NCI-H748 treated with DMSO at 0.1 percent for 48 hours (cell line): ENCODE measurements at places on chromosomes 1 and 21.

- DNase-seq, result no peak
Measured at GRCh38 chr1:89737985-89738510, 82.8 kb upstream of the LRRC8D start.

DNA sequence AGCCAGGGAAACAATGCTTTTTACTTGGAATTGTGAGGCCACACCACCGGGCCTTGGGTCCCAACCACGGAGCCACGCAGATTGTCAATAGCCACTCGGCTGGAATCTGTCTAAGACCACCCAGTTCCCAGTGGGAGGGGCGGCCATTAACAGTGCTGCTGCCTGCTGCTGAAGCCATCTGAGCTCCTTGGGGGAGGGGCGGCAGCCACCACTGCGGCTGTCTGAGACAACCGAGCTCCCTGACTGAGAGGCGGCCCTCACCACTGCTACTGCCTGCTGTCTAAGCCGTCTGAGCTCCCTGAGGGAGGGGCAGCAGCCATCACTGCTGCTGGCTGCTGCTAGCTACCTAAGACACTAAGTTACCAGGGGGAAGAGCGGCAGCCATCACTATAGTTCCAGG lies 64.3 kb downstream of the DMRTA2 start:
- no peak for DNase-seq

DNA sequence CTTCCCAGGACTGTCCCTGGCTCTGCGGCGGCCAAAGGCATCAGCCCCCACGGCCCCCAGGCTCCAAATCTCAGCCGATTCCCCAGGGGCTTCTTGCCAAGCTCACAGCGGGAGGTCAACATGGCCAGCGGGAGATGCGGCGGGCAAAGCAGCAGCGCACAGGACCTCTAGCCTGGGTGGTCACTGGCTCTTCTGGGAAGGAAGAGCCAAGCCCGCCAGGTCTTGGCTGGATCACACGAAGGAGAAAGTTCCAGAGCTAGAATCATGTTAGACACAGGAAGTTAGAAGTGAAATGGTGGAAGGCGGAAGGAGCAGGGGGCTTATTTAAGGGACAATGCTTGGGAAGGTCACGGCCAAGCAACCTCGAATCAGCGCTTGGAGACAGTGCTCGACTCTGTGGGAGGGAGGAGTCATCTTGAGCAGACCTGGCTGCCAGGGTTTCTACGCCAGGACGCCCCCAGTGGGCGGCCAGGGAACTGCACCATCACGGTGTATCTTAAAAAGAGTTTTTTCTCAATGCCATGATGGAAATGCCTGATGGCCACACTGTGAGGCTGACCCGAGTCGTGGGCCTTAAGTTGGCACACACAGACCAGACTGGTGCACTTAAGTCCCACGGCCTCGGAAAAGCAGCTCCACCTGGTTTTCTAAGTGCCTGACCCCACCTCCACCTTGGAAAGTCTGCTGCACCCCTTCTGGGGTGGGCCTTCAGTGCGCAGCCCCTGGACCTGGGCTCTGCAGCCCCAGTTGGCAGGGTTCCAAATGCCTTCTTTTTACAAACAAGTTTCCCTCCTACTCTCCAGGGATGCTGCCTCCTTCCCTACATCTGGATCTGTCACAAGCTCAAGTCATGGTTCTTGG lies 29.3 kb downstream of the SLC66A1 start:
- no peak for DNase-seq

GRCh38 chr1:19340387-19340937 lies 28.3 kb downstream of the SLC66A1 start:
- DNase-seq, result no peak

- no peak for DNase-seq
Measured at GRCh38 chr1:116726872-116727820, 27.1 kb upstream of the CD2 start.

DNA sequence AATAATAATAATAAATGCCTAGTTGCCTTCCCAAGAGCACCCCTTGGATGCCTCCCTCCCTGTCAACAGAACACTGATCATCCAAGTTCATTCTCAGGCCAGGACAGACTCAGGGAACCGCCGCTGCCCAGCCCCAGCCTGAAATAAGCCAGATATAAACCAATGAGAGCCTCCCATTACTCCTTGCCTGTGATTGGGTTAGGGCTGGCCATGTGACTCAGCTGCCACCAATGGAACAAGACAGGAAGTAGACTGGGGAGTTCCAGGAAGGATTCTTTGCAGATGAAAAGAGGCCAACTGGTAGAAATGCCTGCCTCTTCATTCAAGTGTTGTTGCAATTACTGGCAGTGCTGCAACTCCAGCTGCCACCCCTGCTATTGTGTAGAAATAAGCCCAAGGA lies 146.4 kb upstream of the TIAM1 start:
- no peak for DNase-seq

- DNase-seq, result no peak
Measured at GRCh38 chr21:20641241-20641640, 357.0 kb upstream of the NCAM2 start.

DNA sequence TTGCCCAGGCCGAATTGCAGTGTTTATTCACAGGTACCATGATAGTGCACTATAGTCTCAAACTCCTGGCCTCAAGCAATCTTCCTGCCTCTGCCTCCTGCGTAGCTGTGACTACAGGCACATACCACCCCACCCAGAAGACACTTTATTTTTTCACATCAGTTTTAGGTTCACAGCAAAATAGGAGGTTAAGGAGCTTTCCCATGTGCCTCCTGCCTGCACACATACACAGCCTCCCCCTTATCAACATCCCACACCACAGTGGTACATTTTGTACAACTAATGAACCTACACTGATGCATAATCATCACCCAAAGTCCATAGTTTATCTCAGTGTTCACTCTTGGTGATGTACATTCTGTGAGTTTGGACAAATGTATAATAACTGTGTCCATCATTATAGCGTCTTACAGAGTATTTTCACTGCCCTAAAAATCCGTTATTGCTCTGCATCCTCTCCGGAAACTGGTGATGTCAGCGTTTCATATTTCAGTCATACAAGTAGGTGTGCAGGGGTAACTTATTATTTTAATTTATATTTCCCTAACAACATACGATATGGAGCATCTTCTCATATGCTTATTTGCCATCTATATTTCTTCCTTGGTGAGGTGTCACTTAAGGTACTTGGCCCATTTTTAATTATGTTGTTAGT lies 23.2 kb downstream of the OR13G1 start:
- DNase-seq, result no peak

DNA sequence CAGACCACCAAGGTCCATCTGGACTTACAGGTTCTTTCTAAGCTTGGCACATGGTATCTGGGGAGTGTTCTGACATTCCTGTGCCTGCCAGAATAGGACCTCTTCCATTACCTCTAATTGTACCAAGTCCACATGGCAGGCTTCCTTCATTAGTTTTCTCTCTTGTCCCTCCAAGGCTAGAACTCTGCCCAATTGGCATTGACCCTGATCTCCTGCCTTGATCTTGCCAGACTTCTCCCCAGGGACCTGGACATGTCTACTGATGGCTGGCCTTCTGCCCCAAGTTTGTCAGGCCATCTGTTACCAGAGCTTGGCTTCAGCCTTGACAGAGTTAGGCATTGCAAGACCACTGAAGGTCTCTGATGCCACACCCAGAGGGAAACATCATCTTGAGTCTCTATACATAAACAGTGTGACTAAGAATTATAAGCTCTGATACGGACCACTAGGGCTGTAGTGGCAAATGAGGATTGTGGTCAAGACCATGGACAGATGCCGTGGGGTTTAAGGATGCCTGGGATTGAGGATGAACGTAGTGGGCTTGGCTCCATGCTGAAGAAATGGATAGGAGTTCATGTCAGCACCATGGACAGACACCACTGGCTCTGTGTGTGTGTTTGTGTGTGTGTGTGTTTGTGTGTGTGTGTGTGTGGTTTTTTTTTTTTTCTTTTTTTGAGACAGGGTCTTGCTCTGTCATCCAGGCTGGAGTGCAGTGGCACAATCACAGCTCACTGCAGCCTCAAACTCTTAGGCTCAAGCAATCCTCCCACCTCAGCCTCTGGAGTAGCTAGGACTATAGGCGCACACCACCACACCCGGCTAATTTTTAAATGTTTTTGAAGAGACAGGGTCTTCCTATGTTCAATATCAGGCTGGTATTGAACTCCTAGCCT lies 19.5 kb upstream of the PSMB2 start:
- no peak for DNase-seq

- no peak for DNase-seq
Measured at GRCh38 chr1:53076165-53076564, 14.2 kb downstream of the PODN start.

- no peak for DNase-seq
Measured at GRCh38 chr21:30081506-30081905, 85.1 kb downstream of the CLDN17 start.

DNA sequence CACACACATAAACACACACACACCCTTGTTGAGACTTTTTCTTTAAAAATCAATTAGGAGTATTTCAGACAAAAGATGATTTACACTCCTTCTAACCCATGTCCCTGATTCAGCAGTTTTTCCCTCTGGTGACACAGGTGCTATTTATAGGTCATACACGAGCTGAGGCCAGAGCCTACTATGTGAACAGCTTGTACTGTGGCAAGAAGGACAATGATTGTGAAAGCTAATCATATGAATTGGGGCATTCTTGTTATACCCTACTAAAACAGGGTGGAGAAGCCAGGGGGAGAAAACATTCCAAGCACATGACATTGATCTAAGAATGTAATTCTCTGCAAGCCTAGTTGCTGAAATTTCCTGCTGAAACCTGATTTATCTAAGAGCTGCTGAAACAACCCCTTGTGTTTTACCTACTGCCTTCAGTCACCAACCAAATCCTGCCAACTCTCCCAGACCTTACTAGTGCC lies 60.3 kb downstream of the XCL1 start:
- no peak for DNase-seq

GRCh38 chr1:162612606-162613400 lies 19.5 kb upstream of the DDR2 start:
- DNase-seq, result no peak

GRCh38 chr21:17491716-17492414 lies 21.0 kb upstream of the CXADR start:
- no peak for DNase-seq

- DNase-seq, result no peak
Measured at GRCh38 chr1:9020305-9020704, 5.9 kb downstream of the SLC2A7 start.

- no peak for DNase-seq
Measured at GRCh38 chr1:116497656-116498055, 73.2 kb downstream of the CD58 start.

GRCh38 chr1:159869173-159869572 lies 6.7 kb upstream of the VSIG8 start:
- DNase-seq, result no peak

DNA sequence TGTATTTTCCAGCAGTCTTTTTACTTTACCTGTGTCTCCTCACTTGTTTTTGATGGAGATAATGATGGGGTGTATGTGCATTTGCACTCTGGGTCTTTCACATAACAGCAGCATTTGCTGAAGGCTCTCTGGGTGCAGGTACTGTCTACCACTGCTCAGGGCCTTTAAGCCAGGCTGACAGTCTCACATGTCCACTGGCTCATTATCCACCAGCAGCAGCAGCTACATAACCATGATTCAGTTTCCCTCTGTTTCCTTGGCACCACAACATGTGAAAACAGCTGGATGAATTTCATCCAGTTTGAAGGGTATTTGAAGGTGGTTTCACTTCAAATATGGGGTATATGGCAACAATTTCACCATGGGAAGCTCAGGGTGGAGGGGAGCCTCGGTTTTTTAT lies 41.2 kb upstream of the ROR1 start:
- no peak for DNase-seq
